ENCODE measurements at places on chromosomes 2 and 18.

- no peak for DNase-seq
Measured at GRCh38 chr2:188382107-188382506, 90.4 kb downstream of the GULP1 start.

- no peak for DNase-seq
Measured at GRCh38 chr2:189770590-189771322, 8.2 kb upstream of the OSGEPL1 start.

GRCh38 chr2:156309167-156309566 lies 23.4 kb downstream of the NR4A2 start:
- DNase-seq = no peak

DNA sequence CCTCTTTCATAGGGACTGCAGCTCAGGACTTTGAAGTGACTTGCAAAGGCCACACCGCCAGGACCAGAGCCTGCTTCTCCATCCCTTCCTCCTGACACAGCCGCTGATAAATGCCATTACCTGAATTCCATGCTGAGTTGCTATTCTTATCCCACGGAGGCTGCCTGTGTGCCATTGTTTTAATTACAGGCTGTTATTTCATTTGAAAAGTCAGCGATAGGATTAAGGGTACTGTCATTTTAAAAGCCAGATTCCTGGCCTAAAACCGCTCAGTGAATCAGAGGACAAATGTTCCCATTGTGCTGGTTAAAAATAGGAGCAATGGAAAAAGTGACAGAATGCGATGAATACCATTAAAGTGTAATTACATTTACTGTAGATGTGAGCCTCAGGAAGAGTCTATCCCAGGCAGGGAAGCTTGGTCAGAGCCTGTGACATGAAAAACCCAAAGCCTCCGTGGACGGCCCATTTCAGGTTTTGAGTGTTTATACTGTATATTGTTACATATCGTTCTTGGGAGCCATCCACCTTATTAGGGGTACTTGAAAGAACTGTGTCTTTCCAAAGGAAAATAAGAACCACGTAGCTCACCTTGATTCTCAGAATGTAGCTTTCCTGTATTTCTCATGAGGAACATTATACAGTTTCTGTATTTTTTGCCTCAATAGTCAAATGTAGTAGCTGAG lies 41.3 kb downstream of the PDCL3 start:
- DNase-seq = no peak

DNA sequence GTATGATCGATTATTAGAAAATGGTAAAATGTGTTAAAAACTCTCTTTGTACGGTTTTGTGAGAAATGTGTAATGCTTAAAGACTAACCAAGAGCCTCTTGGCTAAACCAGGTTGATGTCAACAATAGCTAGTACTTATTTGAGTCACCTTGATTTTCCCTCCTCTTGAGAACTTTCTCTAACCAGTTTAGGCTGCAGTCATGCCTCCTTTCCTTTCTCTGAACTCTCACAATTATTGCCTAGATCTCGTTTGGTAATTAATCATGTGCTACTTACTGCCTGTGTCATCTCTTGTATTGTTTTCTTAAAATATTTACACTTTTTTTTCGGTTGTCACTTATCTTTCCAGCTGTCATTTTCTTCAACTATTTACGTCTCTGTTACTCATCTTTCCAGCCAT lies 1.1 kb upstream of the EPC2 start:
- DNase-seq = no peak

DNA sequence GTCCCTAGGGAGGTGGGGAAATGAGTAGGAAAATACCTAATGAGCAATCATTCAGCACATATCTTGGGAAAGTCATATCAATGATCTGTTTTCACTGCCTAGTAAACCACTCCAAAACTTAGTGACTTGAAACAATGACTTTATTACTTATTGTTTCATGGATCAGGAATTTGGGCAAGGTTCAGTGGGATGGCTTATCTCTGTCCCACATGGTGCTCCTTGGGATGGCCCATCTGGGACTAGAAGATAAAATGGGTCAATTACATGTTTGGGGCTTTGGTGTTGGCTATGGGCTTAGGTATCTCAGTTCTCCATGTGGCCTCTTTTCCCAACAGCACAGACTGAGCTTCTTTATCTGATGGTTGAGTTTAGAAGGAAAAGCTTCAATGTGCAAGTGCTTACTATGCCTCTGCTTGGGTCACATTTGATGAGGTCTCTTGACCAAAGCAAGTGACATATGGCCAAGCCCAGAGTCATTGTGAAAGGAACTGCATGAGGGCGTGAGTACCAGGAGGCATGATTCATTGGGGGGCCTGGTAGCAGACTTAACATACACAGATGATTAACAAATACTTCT lies 218.1 kb upstream of the TNP1 start:
- DNase-seq = no peak

Data from NCI-H1694 (cell line).